ENCODE measurements at places on chromosomes 11 and 22. TPM values are rescaled to one million over a fixed set of nuclear protein-coding genes. Genes with fewer than 3 reads are reported as not detected.
A peak's percentile ranks its signal among the peaks of the same experiment; 100 is the strongest.

- no peak overlapping the region for H3K4me3 ChIP-seq
- no peaks in the 10 kb centered on the region for H3K36me3 ChIP-seq
- DNase-seq, result no peak
- no peaks in the 10 kb centered on the region for H3K27me3 ChIP-seq
- H3K27ac ChIP-seq, result no peak overlapping the region
These were observed 875.6 kb downstream of the METTL15 start for GRCh38 chr11:28983780-28984179.

DNA sequence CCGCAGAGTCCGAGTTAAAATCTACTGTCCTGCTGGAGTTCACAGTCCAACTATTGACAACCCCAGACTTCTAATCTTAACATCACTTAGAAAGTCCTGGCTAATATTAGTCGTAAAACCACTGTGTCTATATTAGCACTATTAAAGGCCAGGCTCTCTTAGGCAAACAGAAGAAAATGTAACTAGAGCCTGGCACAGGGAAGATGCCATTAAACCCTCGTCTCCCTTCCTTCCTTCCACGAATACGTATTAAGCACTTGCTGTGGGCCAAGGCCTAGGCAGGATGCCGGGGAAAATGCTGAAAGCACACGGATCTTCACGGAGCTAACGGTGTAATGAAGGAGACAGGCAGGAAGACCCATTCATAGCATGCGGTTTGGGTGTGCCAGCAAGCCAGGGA is 81.5 kb upstream of the LMO1 start:
- DNase-seq, result no peak
- no peak overlapping the region for H3K27ac ChIP-seq
- H3K4me3 ChIP-seq, result no peak overlapping the region
- peaks cover 16% of the 10 kb centered on the region for H3K4me1 ChIP-seq
- H3K36me3 ChIP-seq, result no peaks in the 10 kb centered on the region

- H3K27me3 ChIP-seq, result no peaks in the 10 kb centered on the region
- H3K27ac ChIP-seq, result no peak overlapping the region
- no peak overlapping the region for H3K4me3 ChIP-seq
- no peaks in the 10 kb centered on the region for H3K36me3 ChIP-seq
These were observed 147.3 kb downstream of the FEZ1 start for GRCh38 chr11:125348674-125349309.

- DNase-seq, result no peak
- H3K4me3 ChIP-seq, result no peak overlapping the region
- H3K36me3 ChIP-seq, result no peaks in the 10 kb centered on the region
- peaks cover 9% of the 10 kb centered on the region for H3K4me1 ChIP-seq
- no peak overlapping the region for H3K27ac ChIP-seq
- no peaks in the 10 kb centered on the region for H3K27me3 ChIP-seq
These were observed 3.0 kb downstream of the KIF18A start for GRCh38 chr11:28104984-28105383.

MYOD1 gene
- total RNA-seq, result not detected

HPS5 gene
- 10.8 TPM for total RNA-seq

GRCh38 chr11:108498046-108498815 is at the start of gene POGLUT3:
TSS of gene POGLUT3 (minus strand) at chr11:108498384. CDS start at chr11:108498366, 18 bp downstream.
- no peaks in the 10 kb centered on the region for H3K36me3 ChIP-seq
- peak within 1 kb of the TSS; percentile 99 for H3K27ac ChIP-seq
- H3K27me3 ChIP-seq, result no peaks in the 10 kb centered on the region
- no peak for DNase-seq

DNA sequence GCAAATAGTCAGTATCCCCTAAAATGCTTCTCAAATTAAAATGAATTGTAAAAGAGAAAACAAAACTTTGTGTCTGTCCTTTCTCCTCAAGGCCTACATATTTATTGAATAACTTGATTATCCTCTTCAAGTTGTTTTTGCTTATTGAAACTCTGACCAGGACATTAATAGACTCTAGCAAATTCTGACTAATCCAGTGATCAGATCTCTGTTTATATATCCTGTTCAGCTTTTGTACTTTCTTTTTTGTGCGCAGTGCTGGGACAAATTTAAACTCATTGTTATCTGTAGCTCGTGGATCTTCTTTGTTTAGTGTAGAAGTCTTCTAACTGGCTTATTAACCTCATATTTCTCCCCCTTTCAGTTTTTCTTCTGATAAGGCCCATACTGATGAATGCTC is 139.9 kb upstream of the SORL1-AS1 start:
- H3K4me3 ChIP-seq, result no peak overlapping the region
- peaks cover 10% of the 10 kb centered on the region for H3K4me1 ChIP-seq
- no peaks in the 10 kb centered on the region for H3K27me3 ChIP-seq
- peak overlapping the region; percentile 31 for H3K27ac ChIP-seq
- no peak for DNase-seq

GRCh38 chr11:1779806-1780699 is 16.3 kb upstream of the CTSD start:
- DNase-seq, result no peak
- H3K4me1 ChIP-seq, result peaks cover 8% of the 10 kb centered on the region
- no peak overlapping the region for H3K4me3 ChIP-seq
- H3K27ac ChIP-seq, result no peak overlapping the region

GRCh38 chr11:6962673-6963072 is 36.4 kb downstream of the ZNF215 start:
- no peak for DNase-seq
- no peak overlapping the region for H3K27ac ChIP-seq
- H3K27me3 ChIP-seq, result no peaks in the 10 kb centered on the region
- no peaks in the 10 kb centered on the region for H3K36me3 ChIP-seq
- no peaks in the 10 kb centered on the region for H3K4me1 ChIP-seq
- no peak overlapping the region for H3K4me3 ChIP-seq

- no peaks in the 10 kb centered on the region for H3K27me3 ChIP-seq
- H3K4me1 ChIP-seq, result peaks cover 16% of the 10 kb centered on the region
- H3K27ac ChIP-seq, result no peak overlapping the region
- DNase-seq, result no peak
- no peak overlapping the region for H3K4me3 ChIP-seq
- H3K36me3 ChIP-seq, result peaks cover 51% of the 10 kb centered on the region
These were observed 41.1 kb downstream of the OSBP start for GRCh38 chr11:59574467-59574866.

DNA sequence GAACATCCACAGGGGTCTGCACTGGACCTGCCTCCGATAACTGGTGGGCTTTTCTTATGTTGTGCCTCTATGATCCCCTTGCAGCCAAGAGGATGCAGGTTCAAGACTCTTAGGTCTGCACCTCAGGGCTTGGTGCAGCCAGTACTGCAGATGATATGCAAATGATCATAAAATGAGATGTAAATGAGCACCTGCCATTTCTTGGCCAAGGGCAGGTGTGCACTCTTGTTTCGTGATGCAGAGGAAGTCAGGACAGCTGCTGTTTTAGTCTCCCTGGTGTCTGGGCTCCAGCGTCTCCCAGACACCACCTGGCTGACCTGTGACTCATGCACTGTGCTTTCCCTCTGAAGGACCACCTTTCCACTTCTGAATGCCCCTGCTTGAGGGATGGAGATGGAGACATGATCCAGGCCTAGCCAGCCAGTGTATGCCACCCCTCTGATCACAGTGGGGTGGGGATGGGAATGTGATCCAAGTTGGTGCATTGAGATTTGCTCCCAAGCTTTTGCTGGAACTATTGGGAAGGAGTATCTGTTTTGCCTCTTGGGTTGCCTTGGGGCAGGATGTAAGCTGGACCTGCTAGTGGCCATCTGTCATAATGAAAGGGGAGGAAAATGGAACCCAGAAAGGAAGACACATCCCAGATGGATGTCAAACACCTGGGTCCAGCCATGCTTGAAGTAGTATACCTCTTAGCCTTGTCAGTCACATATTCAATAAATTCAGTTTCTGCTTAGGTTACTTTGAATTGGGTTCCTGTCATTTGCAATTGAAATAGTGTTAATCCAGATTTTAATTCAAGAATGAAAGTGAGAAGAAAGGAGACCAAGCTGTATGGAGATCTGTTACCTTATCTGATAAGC is 3.3 kb upstream of the KCNJ11 start:
- H3K27me3 ChIP-seq, result no peaks in the 10 kb centered on the region
- H3K36me3 ChIP-seq, result no peaks in the 10 kb centered on the region
- peaks cover 4% of the 10 kb centered on the region for H3K4me1 ChIP-seq
- DNase-seq, result no peak

GRCh38 chr22:20663941-20664593 is 109.8 kb upstream of the SERPIND1 start:
- no peaks in the 10 kb centered on the region for H3K4me1 ChIP-seq
- no peaks in the 10 kb centered on the region for H3K36me3 ChIP-seq
- no peak overlapping the region for H3K27ac ChIP-seq
- DNase-seq, result no peak
- no peak overlapping the region for H3K4me3 ChIP-seq
- H3K27me3 ChIP-seq, result peaks cover 36% of the 10 kb centered on the region

TPBGL gene
- total RNA-seq, result not detected

VSIG10L2 gene
- total RNA-seq, result 0.09 TPM

TBX1 gene
- 0.22 TPM for total RNA-seq

EFCAB6 gene
- 0.22 TPM for total RNA-seq

DNA sequence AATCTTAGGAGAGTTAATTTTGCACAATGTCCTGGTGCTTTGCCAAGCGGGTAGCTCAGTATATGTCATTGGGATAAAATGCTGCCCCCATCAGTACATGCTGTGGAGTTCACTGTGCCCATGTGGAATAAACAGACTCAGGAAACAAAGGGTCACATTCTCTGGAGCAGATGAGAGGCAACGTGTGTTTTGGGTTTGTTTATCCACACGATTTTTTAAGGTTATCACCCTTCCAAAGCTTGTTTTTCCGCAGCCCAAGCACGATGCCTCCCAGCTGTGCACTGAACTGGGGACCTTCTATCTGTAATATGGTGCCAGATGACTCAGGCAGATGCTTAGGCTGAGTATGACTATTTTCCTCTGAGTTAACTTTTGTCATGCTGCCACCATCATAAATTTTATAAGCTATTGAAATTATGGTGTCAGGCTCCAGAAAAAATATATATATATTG is 6.5 kb downstream of the OR4D6 start:
- H3K4me3 ChIP-seq, result no peak overlapping the region
- H3K4me1 ChIP-seq, result no peaks in the 10 kb centered on the region
- no peaks in the 10 kb centered on the region for H3K27me3 ChIP-seq
- H3K27ac ChIP-seq, result no peak overlapping the region
- no peak for DNase-seq
- no peaks in the 10 kb centered on the region for H3K36me3 ChIP-seq

DNA sequence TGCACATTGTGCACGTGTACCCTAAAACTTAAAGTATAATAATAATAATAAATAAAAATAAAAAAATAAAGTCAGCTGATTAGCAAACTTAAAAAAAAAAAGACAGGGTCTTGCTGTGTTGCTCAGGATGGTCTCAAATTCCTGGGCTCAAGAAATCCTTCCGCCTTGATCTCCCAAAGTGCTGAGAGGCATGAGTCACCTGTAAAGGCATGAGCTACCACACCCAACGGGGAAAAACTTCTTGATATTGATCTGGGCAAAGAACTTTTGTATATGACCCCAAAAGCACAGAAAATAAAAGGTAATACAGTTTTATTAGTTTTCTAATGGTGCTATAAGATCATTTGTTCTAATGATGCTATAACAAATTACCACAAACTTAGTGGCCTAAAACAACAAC is 46.1 kb downstream of the ENTHD1 start:
- H3K4me3 ChIP-seq, result no peak overlapping the region
- H3K4me1 ChIP-seq, result no peaks in the 10 kb centered on the region
- H3K27me3 ChIP-seq, result no peaks in the 10 kb centered on the region
- no peak for DNase-seq
- H3K27ac ChIP-seq, result no peak overlapping the region

- H3K4me3 ChIP-seq, result no peak overlapping the region
- H3K27ac ChIP-seq, result no peak overlapping the region
- H3K36me3 ChIP-seq, result no peaks in the 10 kb centered on the region
These were observed 207.5 kb upstream of the NCAM1 start for GRCh38 chr11:112753706-112754105.

- H3K4me3 ChIP-seq, result no peak overlapping the region
- no peak for DNase-seq
- H3K27me3 ChIP-seq, result no peaks in the 10 kb centered on the region
- H3K27ac ChIP-seq, result peak overlapping the region; percentile 93
- no peaks in the 10 kb centered on the region for H3K36me3 ChIP-seq
- peaks cover 40% of the 10 kb centered on the region for H3K4me1 ChIP-seq
These were observed 18.5 kb downstream of the SLC35F2 start for GRCh38 chr11:107840129-107840484.

DNA sequence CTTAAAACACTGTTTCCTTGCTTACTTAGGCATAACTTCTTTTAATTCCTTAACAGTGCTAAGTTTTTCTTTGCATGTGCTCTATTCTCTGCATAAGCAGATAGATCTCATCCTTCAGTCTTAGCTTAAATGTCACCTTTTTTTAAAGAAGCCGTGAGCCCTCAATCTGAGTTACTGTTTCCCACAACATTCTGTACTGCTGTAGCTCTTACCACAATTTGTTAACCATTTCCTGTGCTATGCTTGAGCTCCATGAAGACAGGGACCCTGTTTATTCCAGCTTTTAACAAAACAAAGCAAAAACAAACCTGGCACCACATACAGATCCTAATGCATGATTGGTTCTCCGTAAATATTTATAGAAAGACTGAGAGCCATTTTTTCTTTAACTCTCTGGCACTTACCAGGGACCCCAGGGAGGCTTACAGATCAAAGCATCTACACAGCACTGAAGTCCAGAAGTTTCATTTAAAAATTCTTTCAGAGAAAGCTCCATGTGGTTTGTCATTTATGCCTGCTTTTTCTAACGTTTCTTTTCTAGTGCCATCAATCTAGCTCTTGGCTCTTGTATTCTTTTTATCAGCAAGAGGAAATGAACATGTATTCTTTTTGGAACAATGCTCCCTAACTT is 74.9 kb downstream of the DYNC2H1 start:
- H3K36me3 ChIP-seq, result no peaks in the 10 kb centered on the region
- H3K4me3 ChIP-seq, result no peak overlapping the region
- no peak overlapping the region for H3K27ac ChIP-seq
- no peak for DNase-seq

- H3K36me3 ChIP-seq, result no peaks in the 10 kb centered on the region
- DNase-seq, result no peak
These were observed 11.5 kb downstream of the PTPRJ start for GRCh38 chr11:47991894-47992293.

KRTAP5-7 gene
- not detected for total RNA-seq

DNA sequence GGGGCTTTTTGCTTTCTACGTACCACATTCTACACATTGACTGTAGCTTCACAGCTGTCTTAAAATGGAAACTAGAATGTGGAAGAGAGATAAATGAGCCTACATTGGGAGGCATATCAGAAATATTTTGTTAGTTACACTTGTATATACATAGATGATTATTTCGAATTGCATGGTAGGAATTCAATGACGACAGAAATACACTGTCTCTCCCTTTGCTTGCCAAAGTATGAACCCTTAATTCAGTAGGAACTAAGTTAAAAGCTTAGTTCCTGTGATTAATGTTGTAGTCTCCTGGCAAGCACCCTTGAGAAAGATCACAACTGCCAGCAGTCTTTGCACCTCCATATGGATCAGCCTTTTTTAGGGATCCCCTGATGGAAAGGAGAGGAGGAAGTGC is 10.1 kb downstream of the C11orf87 start:
- no peaks in the 10 kb centered on the region for H3K4me1 ChIP-seq
- H3K27ac ChIP-seq, result no peak overlapping the region
- no peak overlapping the region for H3K4me3 ChIP-seq
- DNase-seq, result no peak
- no peaks in the 10 kb centered on the region for H3K27me3 ChIP-seq
- no peaks in the 10 kb centered on the region for H3K36me3 ChIP-seq
